ENCODE measurements at places on chromosomes 3 and 15. TPM values are rescaled to one million over a fixed set of nuclear protein-coding genes. Genes with fewer than 3 reads are reported as not detected.
A peak's percentile ranks its signal among the peaks of the same experiment; 100 is the strongest.

DNA sequence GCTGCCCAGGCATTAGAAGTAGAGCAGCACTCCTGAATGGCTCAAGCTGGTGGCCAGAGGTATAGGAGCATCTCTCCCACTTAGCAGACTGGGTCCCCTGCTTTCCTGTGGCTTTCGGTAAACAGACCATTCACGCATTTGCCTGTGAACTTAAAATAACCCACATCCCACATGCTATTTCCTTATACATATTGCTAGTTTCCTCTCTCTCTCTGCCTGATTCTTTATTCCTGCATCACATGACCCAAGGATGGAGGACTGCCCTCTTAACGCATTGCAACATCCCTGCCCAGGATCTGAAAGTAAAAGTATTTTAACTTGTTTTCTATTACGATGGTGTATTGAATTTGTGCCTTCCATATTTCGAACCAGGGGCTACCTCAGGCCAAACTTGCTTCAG is 43.4 kb upstream of the NLGN1 start:
- H3K27me3 ChIP-seq = no peaks in the 10 kb centered on the region

Gene PRKCD
- 13.6 TPM for total RNA-seq

DNA sequence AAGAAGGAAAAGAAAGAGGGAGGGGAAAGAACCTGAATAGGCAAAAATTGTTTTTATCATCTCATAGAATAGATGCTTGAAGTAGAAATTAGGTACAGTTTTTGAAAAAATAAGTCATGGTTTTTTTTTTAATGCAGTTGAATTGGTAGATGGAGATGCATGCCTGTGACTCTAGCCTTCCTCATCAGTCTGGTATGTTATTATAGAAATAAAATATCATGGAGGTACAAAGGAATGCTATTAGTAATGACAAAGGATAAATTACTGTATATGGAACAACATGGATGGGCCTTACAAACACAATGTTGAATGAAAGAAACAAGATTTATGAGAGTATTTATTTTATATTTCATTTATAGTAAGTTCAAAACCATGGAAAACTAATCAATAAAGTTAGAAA is 162.4 kb upstream of the GALNT15 start:
- H3K27ac ChIP-seq = no peak overlapping the region
- no peaks in the 10 kb centered on the region for H3K36me3 ChIP-seq
- H3K4me3 ChIP-seq = no peak overlapping the region
- no peak for DNase-seq
- no peaks in the 10 kb centered on the region for H3K27me3 ChIP-seq

GRCh38 chr15:74464216-74464615 is 3.3 kb upstream of the UBL7 start:
- H3K27me3 ChIP-seq = no peaks in the 10 kb centered on the region
- no peaks in the 10 kb centered on the region for H3K36me3 ChIP-seq
- H3K4me3 ChIP-seq = no peak overlapping the region
- DNase-seq = no peak

Gene FETUB
- total RNA-seq = not detected

- no peak overlapping the region for H3K4me3 ChIP-seq
- H3K36me3 ChIP-seq = no peaks in the 10 kb centered on the region
- no peaks in the 10 kb centered on the region for H3K27me3 ChIP-seq
- no peak for DNase-seq
- no peak overlapping the region for H3K27ac ChIP-seq
Measured at GRCh38 chr3:155360281-155360680, 66.8 kb upstream of the STRIT1 start.

DNA sequence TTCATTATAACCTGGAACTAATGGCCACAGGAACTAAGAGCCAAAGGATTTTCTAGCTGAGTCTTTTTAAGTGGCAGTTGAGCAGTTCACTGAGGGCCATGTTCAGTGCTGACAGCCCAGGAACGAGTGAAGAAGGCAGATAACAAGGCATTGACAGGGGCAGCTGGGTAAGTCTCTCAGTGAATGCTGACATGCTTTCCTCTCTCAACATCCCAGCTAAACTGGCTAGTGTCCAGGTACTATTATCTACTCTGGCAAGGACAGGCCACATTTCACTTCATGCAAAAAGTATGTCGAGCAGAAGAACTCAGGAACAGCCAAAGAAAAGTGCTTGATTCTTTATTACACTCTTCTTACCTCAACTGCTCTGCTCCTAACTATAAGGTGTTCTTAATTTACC is 515.9 kb downstream of the NLGN1 start:
- no peak overlapping the region for H3K4me3 ChIP-seq
- peak overlapping the region; percentile 4 for H3K27ac ChIP-seq
- no peaks in the 10 kb centered on the region for H3K27me3 ChIP-seq

- no peak for DNase-seq
- H3K36me3 ChIP-seq = no peaks in the 10 kb centered on the region
- H3K4me3 ChIP-seq = no peak overlapping the region
- no peaks in the 10 kb centered on the region for H3K4me1 ChIP-seq
- H3K27ac ChIP-seq = no peak overlapping the region
Measured at GRCh38 chr3:53744351-53744750, 101.9 kb downstream of the CHDH start.

Gene CCDC39
- not detected for total RNA-seq

Gene IL5RA
- not detected for total RNA-seq

DNA sequence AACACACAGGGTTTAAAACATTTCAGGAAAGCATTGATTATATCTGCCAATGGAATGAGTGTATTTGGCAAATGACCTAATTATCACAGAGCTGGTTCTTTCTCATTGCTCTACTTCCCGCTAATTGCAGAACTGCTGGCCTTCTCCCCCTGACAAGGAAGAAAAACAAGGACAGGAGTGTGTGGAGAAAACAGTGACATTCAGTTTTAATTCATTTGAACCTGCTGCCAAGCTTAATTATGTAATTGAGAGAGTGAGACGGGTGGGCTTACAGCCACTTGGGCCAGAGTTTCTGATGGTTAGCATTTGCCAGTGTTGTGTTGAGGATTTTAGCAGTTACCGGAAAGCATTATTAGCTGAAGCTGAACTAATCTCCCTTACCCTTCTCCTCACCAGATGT is 301.4 kb downstream of the RBMS3 start:
- no peak for DNase-seq
- no peak overlapping the region for H3K4me3 ChIP-seq
- H3K27ac ChIP-seq = peak overlapping the region; percentile 17
- no peaks in the 10 kb centered on the region for H3K36me3 ChIP-seq

GRCh38 chr3:53820756-53821580 is 25.3 kb downstream of the CHDH start:
- no peak overlapping the region for H3K27ac ChIP-seq
- peaks cover 18% of the 10 kb centered on the region for H3K36me3 ChIP-seq
- no peak overlapping the region for H3K4me3 ChIP-seq
- DNase-seq = no peak

Gene CCDC13
- total RNA-seq = 0.41 TPM

- no peak overlapping the region for H3K27ac ChIP-seq
- H3K27me3 ChIP-seq = no peaks in the 10 kb centered on the region
- no peak overlapping the region for H3K4me3 ChIP-seq
- no peak for DNase-seq
- no peaks in the 10 kb centered on the region for H3K4me1 ChIP-seq
Measured at GRCh38 chr3:45454466-45454865, 66.1 kb downstream of the LARS2 start.

Gene CSTA
- total RNA-seq = 0.74 TPM

Data from left ventricle myocardium inferior (tissue), 1 donor.